Naive thymus-derived CD4-positive, alpha-beta T cell (primary cell): ENCODE measurements at places on chromosomes 3 and 15. TPM values are rescaled to one million over a fixed set of nuclear protein-coding genes. Genes with fewer than 3 reads are reported as not detected.

Gene GOLGA8N
- 0.28 TPM for polyA plus RNA-seq

Gene DLL4
- not detected for polyA plus RNA-seq

Gene CYP8B1
- polyA plus RNA-seq: not detected

Gene CERS3
- polyA plus RNA-seq: 0.27 TPM

Gene MYO1E
- not detected for polyA plus RNA-seq

Gene SLC9C1
- polyA plus RNA-seq: 0.08 TPM

Gene ECE2
- polyA plus RNA-seq: not detected
